ENCODE measurements at places on chromosomes 7 and 10.

DNA sequence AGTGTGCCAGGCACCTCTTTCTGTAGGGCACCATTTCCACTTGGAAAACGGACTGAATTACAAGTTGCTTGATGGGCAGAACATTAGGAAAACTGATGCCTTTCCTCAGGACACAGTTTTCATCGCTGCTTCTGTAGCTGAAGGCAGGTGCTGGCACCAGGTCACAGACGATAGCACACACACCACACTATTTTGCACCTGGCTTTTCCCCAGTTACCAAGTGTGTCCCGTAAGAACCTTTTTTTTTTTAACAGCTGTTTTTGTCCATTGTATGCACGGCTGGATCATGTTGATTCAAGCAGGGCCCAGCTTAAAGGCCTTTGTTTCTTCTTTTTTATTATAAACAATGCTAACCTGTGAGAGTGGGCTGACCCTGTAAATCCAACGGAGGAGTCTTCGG lies 1.3 kb upstream of the GET4 start:
- DNase-seq: no peak

- no peak for DNase-seq
These were observed 5.1 kb downstream of the NPVF start for GRCh38 chr7:25223206-25223605.

- DNase-seq: no peak
These were observed 145.1 kb upstream of the PCBD1 start for GRCh38 chr10:71033396-71033980.

DNA sequence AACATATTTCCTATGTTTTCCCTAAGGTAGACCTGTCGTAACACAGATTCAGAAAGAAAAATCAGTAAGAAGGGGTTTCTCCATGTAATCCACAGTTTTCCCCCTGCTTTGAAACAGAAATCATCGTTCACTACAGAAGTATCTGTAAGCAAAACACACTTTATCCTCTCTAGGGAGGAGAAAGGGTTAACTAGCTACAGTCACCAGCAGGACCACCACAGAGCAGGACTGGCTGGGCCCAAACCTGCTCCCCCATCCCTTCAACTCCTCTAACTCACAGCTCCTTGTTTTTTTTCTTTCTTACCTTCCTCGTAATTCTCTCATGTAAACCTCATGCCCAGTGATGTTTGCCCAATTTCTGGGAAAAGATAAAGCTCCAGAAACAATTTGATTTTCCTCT lies 167.7 kb downstream of the RAPGEF5 start:
- DNase-seq: no peak
